ENCODE measurements at places on chromosomes 1 and 21.

DNA sequence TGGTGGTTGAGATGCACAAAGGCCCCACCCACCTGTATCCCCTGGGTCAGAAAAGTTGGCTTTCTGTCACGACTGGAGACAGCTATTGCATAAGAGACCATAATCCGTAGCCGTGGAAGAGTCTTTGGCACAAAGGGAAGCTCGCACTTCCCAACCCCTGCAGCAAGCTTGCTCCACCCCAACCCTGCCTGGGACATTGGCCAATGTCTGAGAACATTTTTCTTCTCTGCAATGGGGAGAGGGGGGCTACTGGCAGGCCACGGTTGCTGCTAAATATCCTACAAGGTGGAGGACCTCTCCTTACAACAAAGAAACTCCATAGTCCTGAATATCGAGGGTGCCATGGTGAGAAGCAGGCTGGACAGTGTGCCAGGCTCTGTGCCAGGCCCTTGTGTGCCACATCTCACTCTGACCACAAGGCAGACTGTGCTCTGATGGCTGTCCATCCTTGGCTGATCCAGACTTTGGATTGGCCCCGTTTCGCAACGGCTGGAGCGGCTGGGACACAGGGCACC lies 104.1 kb downstream of the CSMD2 start:
- no peak for DNase-seq

- DNase-seq: no peak
Observed at GRCh38 chr1:78267513-78268218, 221.9 kb downstream of the GIPC2 start.

- no peak for DNase-seq
Observed at GRCh38 chr1:3543076-3544039, 68.0 kb downstream of the MEGF6 start.

- DNase-seq: no peak
Observed at GRCh38 chr1:117698398-117699160, 92.7 kb downstream of the TENT5C start.

GRCh38 chr1:42926879-42927242 lies 31.8 kb downstream of the SLC2A1 start:
- no peak for DNase-seq

- DNase-seq: peak; percentile 60
Observed at GRCh38 chr1:923131-923990, at the start of gene SAMD11. Gene SAMD11 (plus strand): TSS chr1:923923. CDS start chr1:924432, 509 bp downstream.

DNA sequence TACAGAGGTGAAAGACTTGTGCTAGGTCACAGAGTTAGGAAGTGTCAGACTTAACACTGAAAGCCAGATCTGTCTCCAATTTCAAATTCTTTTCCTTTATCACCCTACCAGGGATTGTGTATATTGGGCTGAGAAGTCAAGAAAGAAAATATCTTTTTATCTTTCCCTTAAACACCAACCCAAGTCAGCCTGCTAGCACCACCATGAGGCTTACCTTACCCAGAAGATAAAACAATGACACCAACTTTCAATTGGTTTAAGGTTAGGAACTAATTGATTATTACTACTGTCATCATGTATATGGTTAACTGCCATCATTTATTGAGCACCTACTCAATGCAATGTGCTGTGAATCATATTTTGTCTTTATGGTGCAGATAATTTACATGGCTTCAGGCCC lies 178.9 kb upstream of the FOXD3 start:
- no peak for DNase-seq

DNA sequence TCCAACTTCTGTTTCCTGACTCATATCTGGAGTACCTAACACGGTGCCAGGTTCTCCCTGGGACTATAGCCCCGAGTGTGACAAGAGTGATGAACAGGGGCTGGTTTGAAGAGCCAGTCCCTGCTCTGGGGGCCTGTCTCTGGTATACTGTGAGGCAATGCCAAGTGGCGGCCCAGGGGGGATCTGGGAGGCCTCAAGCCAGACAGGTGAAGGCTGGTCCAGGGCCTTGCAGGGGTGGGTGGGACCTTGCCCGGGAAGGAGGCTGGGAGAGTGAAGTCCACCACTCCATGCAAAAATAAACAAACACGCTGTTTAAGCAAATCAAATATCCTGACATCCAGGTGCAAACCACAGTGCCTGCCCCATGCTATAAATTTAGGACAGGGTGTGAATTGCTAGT lies 6.8 kb upstream of the PLXNA2 start:
- no peak for DNase-seq

DNA sequence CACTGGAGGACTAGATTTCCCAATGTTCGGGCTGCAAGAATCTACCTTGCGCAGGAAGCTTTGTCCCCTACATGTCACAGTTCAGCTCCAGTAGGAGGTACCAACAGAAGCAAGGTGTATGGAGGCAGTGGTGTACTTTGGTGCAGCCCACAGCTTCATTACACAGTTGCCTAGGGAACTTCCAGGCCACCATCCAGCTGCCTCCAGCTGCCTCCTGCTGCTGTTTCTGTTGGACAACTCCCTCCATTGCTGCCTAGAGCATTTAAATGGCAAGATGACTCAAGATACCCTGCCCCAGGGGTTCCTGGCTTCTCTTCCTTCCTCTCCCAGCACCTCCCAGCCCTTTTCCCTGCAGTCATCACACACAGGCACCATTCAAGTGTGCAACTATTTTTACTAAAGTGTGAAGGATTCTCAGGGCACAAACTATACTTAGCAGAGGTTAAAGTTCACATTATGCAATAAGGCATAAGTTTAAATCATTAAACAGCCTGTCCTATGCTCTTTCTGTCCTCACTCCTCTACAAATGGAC lies 39.0 kb upstream of the ATP1A1 start:
- no peak for DNase-seq

GRCh38 chr1:65084066-65084465 lies 63.9 kb upstream of the AK4 start:
- no peak for DNase-seq

- DNase-seq: no peak
Observed at GRCh38 chr1:219928791-219929118, 398 bp upstream of the SLC30A10 start.

DNA sequence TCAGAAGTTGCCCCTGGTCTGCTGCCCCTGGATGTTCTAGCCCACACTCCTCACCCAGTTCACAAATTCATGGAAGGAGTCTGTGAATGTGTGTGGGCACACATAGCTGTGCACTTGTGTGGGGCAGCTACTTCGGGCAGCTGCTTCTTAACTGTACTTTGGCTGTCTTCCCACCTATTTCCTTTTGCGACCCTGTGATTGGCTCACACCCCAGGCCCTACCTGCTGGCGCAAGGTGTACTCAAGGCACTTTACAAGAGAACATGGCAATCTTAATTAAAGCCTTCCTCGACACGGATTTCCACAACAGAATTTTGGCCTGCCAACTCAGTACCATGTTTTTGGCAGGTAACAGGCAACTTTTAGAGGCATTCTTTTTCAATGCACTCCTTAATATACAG lies 86.5 kb upstream of the CTTNBP2NL start:
- no peak for DNase-seq

DNA sequence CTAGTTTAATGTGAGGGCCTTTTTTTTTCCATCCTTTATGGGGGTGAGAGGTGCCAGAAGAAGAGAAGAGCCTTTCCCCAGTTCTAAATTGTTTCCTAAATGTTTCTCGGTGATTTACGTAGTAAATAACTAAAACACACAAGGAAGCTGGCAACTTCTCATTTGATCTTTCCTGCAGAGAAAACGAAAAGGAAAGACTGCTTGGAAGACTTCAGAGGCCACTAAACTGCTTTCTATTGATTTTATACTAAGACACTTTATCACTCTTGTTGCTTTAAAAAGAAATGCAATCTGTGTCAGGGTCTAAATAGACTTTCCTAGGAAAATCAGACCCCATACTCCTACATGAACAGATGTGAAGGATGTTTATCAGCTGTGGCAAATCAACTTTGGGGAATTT lies 52.1 kb upstream of the KAZN start:
- DNase-seq: no peak

- no peak for DNase-seq
Observed at GRCh38 chr1:7046314-7046713, 261.1 kb downstream of the CAMTA1 start.

GRCh38 chr1:226400519-226401354 lies 7.2 kb downstream of the PARP1 start:
- no peak for DNase-seq

DNA sequence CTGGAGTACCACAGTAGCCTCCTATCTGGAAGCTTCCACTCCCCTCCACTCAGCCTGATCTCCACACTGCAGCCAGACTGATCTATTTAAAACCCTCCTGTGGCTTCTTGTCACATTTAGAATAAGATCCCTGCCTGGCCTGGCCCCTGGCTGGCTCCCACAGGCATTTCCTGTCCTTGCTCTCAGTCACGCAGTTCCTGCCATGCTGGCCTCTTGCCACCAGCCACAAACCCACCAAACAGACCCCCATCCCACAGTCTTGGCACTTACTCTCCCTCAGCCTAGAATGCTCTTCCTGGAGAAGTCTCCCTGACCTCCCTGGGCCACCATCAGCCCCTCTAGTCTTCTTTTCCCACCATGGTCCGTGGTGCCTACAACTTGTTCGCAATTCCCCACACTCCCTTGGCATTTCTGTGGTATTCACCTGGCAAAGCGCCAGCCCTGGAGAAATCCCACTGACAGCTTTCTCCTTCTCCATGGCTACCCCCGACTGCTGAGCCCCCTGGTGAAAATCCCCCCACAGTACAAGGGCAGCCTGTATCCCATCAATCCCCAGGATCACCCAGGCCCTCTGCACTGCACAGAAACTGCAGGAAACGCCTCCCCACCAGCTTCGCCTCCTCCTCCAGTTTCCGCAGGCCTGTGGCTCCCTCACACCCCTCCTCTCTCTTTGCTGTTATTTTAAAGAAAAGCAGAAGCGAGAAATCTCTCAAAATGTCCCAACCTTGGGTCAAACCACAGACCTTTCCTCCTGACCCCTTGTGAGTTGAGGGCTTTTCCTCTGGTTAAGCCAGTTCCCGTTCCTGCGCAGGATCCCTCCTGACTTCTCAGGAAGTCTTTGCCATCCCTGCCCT lies 94.5 kb downstream of the SYT2 start:
- DNase-seq: peak; percentile 70

DNA sequence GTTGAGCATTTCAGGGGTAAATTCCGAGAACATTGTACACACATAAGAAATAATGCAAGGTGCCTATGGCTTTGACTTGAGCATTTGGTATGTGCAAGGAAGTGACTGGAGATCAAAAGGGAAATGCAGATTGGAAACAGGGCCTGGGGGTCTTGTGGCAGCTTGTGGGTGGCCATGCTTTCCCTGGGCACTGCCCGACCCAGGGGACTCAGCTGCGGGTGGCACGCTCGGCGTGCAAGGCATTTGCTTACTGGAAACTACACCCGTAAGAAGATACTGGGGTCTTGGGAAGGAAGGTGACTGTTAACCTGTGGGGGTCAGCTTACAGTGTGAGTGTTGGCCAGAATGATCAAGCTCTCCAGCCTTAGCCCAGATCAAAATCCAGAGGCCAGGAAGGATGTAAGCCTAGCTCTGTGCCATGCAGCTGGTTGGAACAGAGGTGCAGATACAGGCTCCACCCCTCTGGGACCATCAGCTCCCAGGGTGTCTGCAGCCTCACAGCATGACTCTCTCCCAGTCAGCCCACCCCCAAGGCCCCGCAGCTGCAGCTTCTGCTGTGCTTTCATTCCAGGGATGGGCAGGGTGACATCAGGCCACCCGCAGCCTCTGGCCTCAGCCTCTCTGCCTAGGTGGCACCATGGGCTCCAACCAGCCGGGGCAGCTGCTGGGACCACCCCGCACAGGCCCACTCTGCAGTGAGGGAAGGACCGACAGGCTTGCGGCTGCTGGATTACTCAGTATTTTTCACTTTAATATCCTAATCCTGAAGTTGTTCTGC lies 55.1 kb downstream of the KIF26B start:
- no peak for DNase-seq

DNA sequence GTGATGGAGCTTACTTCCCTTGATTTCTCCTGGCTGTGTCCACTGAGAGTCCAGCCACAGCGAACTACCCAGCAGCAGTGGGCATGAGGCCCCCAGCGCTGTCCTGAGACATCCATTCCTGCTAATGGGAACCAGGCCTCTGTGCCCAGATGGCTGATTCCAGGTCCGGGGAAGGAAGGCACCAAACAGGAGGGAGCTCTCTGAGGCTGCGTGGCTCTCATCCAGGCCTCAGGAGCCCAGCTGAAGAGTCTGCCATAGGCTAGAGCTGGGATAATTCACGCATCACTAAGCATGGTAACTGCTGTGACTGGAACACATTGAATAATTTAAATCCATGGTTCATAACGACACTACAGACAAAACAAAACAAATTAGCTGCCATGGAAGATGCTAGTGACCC lies 24.7 kb upstream of the LRRC47 start:
- no peak for DNase-seq

DNA sequence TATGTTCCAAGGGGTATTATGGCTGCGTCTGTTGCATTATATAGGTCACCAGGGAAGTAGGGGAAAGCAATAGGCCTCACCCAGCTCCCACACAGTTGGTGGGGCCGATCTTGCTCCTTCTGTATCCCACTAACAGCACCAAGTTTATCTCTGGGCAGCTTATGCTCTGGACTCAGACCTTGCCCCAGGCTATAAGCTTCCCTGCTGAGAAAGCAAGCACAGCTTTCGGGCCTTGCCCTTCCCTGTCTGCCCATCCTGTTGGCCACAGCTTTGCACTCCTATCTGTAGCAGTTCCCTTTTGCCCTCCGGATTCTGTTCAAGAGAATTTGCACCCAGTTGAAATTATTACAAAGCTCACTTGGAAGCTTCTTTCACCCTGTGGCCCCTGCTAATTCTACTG lies 12.9 kb downstream of the KCNE1 start:
- no peak for DNase-seq

DNA sequence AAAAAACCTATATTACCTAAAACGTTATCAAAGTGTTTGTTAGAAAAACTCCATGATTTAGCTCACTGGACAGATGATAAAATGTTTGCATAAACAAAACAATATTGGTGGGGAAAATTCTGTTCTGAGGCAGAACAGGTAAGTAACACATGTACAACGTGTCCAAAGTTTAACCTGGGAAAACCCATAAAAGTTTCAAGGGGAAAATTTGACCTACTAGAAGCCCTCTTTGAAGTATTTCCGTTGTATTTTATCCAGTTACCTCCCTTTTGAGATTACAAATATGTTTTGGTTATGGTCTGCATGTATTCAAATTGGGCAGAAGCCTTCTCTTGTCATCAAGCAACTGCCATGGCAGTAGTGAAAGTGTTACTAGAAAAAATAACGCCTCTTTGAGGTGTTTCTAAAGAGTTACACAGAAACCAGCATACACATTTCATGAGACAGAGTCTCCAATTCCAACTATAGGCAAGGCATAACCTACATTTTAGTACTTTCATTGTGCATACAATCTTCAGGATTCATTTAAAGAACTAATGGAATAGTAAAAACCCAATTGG lies 58.0 kb upstream of the PDC start:
- no peak for DNase-seq

GRCh38 chr1:46110521-46110920 lies 21.9 kb downstream of the PIK3R3 start:
- DNase-seq: no peak

Measured in naive B cell (primary cell).